Stimulated activated CD8-positive, alpha-beta memory T cell treated with anti-CD3 and anti-CD28 coated beads, Interleukin-4, amount 100 ng/mL, for 4 hours (primary cell): ENCODE measurements at places on chromosomes 2 and 18.

DNA sequence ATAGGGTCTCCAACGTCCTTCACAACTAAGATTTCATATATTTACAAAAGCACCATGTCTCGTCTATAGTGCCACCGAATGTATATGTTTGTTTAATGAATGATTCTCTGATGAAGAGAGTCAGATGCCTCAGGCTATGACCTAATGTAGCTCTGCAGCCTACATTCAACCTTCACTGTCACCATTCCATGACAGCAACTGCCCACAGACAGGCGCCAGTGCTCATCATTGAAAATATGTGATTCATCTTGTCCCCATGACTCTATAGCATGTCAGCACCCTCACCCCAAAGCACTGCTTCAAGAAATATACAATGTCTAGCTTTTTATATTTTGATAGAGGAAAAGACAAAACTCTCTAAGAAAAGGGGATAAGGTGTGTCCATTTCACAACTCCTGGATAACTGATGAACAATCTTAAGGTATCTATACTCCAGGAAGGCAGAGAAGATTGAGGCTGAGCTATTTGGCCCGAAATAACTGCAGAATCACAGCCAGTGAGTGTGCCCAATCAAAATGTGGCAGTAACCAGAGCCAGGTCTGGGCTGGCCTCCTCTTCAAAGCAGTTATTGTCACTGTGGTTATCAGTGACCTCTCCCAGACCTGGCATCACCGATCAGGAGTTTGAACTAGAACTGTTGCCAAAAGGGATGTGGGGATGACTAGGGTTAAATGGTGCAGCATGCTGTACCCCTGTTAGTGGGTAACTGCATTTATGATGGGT is 246.6 kb downstream of the SETBP1 start:
- no peak for DNase-seq

GRCh38 chr18:55316486-55317184 is 271.4 kb downstream of the TCF4 start:
- DNase-seq = no peak

DNA sequence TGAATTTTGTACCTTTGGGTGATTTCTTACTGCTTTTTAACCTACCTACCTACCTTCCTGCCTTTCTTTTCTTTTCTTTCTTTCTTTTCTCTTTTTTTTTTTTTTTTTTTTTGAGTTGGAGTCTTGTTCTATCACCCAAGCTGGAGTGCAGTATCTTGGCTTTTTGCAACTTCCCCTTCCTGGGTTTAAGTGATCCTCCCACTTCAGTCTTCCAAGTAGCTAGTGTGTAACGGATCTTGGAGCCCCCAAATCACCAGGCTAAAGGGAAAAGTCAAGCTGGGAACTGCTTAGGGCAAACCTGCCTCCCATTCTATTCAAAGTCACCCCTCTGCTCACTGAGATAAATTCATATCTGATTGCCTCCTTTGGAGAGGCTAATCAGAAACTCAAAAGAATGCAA is 61.3 kb downstream of the DDX18 start:
- DNase-seq = no peak

DNA sequence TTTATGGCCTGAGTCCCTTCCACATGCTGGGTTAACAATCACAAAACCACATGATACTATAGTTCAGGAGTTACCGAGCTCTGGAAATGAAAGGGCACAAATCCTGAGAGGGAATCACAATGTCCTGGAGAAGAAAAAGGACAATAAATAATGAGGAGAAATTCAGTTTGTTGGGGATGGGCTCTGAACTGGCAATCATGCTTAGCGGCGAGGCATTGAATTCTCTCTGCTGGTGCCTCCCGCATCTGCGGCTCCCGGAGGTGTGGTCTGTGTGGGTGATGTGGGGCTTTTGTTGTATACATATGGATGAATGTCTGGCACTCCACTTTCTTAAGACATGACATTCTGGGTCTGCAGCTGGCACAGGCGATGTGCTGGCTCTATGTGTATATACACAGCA is 46.1 kb downstream of the NRP2 start:
- DNase-seq = no peak

DNA sequence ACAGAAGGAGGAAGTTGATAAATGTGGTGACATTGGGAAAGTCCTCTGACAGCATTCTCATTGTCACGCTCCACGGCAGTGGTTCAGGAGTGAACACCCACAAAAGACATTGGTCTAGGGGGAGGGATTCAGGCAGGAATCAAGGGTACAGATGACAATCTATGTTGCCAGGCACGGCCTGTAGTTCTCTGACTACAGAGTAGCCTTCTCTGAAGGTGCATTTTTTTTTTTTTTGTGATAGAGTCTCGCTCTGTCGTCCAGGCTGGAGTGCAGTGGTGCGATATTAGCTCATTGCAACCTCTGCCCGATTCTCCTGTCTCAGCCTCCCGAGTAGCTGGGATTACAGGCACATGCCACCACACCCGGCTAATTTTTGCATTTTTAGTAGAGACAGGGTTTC is 7.4 kb upstream of the MOB1A start:
- DNase-seq = no peak

DNA sequence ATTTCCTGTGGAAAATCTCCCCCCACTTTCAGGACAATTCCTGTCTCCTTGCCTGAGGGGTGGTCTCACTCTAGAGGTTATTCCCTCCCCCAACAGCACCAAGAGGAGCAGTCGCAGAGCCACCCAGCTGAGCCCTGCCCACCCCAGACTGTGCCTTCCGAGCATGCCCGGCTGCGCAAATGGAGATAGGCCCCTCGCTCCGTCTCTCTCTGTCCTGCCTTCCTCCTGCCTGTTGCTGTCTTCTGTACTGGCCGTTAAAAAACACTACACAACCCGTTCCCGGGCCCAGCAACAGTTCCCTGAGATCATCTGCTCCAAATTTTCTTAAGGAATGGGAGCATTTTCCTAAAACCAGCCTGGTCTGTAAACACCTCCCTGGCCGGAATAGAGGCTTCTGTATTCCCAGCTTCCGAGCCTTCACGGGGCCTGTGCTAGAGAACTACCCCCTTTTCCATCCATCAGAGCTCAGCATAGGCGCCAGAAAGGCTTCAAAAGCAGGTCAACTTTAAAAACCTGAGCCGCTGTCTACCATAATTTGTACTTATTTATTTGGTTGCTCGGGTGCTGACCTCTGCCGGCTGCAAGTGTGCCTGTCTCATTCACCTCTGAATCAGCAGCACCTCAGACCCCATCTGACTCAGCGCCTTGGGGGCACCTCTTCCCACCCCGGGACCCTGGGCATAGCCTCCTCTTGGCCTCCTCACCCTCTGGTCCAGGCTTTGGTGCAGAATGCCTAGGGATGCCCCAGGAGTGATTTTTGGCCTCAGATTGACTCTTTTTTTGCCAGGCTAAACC is 159.4 kb downstream of the PXDN start:
- DNase-seq = no peak

DNA sequence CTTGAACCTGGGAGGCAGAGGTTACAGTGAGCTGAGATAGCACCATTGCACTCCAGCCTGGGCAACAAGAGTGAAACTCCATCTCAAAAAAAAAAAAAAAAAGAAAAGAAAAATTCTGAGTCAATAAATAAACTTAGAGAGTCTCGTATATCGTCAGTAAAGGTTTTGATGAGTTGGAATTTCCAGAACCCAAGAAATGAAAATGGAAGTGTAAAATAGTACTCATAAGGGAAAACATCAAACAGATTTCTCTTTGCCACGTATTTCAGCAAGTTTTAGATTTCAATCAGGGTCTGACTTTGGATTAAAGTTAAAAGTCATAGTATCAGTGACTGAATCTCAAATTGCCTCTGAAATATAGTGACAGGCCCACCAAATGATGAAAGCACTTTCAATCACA is 71.4 kb upstream of the SPOPL start:
- no peak for DNase-seq

GRCh38 chr2:61272421-61273070 is 110.6 kb downstream of the C2orf74 start:
- DNase-seq = no peak
